Natural killer cell (primary cell): ENCODE measurements at places on chromosomes 11 and 22.

DNA sequence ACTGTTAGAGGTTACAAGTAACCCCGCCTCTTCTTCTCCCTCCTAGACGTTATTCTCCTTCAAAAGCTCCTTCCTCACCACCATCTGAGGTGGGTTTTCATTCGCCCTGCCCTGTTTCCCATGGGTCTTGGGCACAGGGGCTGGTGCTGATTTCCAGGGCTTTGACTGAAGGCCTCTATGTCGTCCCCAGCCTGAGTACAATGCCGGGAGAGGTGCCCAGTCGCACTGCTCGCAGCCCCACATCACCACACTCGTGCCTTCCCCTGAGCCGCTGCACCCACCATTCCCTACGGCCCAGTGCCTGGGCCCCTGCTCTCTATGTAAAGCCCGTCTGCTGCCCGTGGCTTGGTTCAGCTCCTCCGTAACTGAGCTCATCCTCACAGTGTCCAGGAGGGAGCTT lies 169.8 kb downstream of the DSCAML1 start:
- no peak for DNase-seq

- peak; percentile 53 for DNase-seq
Observed at GRCh38 chr11:1573077-1573902, 1.2 kb upstream of the DUSP8 start.

GRCh38 chr22:23397613-23398567 lies 182.2 kb downstream of the IGLL1 start:
- DNase-seq = no peak

DNA sequence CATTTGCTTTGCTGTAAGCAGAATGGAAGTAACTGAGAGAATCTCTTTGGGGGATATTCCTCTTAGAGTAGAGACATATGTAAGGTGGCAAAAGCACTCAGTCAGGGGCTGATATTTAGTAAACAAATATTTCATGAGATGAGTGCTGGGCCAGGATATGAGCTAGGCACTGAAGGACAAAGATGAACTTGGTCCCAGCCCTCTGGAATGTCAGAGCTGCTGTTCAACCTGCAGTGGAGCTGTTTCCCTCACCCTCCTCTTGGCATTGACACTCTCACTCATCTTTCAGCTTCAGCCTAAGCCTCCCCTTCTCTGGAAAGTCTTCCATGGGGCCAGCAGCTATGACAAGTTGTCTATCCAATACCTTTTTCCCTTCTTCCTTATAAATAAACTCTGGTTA lies 22.2 kb downstream of the RASSF10 start:
- no peak for DNase-seq

DNA sequence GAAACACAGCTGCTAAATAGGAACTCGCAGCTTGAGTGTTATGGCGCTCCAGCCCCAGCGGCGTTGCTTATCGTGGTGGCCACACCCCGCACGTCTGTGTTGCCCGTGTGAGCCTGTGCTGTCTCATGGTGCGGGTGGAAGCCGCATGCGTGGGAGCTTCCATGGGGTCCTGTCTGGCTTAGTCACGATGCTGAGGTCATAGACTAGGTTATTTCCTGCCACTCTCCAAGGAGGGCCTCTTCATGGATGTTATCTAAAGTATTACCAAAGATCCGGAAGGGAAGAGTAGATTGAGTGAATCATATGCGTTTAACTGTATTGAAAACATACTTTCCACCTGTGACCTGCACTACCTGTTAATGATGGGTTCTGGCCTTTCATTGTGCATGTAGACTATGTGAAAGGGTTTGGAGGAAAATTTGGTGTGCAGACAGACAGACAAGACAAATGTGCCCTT lies 21.7 kb downstream of the CTTN start:
- no peak for DNase-seq

DNA sequence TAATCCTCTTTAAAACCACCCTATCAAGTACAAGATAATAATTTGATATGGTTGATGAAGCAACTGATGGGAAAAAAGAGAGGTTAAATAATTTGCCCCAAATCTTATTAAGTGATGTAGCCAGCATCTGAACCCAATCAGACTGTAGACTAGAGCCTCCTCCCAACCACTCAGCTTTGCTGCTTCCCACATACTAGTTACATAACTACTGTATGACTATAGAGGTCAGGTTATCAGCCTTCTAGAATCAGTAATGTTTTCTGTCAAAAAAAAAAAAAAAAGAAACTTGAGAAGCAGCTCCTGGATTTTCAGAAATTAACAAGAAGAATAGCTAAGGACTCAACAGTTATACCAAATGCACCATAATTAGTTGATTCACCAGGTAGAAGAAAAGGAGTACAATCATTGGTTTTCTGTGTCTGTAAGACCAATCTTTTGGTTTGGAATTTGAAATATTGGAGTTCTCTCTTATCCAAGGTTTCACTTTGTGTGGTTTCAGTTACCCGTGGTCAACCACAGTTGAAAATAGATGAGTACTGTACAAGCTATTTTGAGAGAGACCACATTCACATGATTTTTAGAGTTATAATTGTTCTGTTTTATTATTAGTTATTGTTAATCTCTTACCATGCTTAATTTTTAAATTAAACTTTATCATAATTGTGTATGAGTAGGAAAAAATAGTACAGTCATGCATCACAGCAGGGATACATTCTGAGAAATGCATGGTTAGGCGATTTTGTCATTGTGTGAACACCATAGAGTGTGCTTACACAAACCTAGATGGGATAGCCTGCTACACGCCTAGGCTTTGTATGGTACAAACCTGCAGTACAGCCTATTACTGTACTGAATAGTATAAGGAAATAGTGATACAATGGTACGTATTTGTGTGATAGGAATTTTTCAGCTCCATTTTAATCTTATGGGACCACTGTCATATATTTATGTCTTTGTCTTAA lies 72.2 kb downstream of the PDHX start:
- DNase-seq = no peak

GRCh38 chr11:134250246-134250645 lies 2.9 kb downstream of the THYN1 start:
- no peak for DNase-seq

GRCh38 chr22:27748349-27748748 lies 53.2 kb downstream of the MN1 start:
- DNase-seq = no peak

DNA sequence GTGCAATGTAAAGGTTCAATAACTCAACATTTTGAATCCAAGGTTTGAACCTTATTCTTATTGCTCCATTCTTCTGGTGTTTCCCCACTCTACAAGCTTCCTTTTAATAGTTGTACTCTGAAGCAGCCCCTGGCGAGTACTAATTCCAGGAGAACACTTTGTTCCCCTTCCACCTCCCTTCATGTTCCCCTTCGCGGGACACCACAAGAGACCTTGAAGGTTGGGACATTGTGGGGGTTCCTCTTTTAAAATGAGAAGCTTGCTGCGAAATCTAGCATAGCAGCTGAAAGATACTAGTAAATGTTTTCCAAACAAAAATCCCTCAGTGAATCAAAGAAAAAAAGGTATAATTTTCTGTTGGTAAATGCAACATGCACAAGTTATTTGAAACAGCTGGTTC lies 626.3 kb upstream of the LRRC4C start:
- no peak for DNase-seq

DNA sequence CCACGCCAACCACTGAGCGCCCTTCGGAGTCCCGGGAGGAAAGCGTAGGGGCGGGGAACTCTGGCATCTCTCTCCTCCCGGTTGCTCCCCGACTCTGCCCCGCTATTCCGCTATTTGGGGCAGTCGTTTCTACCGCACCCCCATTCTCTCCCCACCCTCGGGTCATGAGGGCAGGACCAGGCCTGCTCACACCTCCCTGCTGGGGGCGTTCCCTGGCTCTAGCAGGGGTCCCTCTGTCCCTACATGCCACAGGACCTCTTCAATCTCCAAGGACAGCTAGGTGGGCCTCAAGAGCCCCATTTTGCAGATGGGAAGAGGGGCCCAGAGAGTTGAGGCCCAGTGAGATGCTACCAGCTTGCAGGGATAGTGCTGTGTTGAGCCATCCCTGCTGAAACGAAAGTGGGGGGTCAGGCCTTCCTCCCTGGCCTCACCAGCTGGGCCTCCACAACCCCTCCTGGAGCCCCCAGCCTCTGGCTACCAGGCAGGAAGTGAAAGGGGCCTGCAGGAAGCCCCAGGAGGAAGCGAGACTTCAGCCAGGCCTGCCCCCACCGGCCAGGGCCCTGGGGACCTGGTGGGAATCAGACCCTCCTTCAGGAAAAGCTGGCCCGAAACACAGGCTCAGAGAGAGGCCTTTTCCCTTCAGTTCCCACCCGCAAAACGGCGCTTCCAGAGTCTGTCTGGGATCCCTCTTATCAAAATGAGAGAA lies 5.5 kb upstream of the SHISA8 start:
- DNase-seq = no peak

GRCh38 chr11:111906680-111907079 lies 4.9 kb downstream of the CRYAB start:
- no peak for DNase-seq

- no peak for DNase-seq
Observed at GRCh38 chr11:9130297-9130696, 38.9 kb upstream of the SCUBE2 start.

GRCh38 chr22:48343461-48343860 lies 1484.2 kb downstream of the BRD1 start:
- no peak for DNase-seq
